Lung (tissue), 17 donors: ENCODE measurements at places on chromosomes 11 and 22.

GRCh38 chr11:6565325-6565724 lies 38.1 kb downstream of the RRP8 start:
- no peak for DNase-seq

- no peak for DNase-seq
These were observed 1.3 kb upstream of the DKK3 start for GRCh38 chr11:12009617-12010321.

DNA sequence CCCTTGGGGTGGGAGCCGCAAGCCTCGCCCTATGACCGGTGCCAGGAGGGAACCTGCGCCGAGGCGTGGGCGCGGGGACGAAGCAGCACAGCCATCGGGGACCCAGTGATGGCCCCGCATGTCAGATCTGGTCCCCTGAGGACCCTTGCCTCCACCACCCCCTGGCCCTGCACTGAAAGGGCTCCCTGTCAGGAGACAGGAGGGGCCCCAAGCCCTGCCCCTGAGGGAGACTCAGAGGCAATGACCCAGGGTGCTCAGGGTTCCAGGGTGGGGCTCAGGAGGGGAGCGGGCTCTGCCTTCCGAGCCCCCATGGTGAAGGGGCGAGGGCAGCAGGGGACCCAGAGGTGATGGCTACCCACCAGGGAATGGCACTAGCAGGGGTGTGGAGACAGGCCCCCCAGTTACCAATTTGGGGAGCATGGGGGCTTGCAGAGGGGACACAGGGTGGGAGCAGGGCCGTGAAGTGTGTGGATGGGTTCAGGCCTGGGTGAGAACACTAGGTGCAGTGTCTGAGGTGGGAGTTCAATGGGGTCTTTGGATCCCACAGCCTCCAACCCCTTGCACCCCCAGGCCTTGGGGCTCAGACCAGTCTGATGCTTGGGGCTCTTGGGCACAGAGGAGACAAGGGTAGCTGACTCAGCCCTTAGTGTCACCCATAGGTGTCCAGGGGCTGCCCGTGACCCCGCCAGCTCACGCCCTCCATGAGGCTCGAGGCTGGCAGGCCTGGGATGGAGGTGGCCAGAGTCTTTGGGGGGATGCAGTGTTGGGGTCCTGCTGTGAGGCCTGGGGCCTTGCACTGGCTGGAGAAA lies 499 bp downstream of the LRRC56 start:
- DNase-seq, result no peak

- no peak for DNase-seq
These were observed 6.4 kb downstream of the MUC5AC start for GRCh38 chr11:1163911-1164735.

DNA sequence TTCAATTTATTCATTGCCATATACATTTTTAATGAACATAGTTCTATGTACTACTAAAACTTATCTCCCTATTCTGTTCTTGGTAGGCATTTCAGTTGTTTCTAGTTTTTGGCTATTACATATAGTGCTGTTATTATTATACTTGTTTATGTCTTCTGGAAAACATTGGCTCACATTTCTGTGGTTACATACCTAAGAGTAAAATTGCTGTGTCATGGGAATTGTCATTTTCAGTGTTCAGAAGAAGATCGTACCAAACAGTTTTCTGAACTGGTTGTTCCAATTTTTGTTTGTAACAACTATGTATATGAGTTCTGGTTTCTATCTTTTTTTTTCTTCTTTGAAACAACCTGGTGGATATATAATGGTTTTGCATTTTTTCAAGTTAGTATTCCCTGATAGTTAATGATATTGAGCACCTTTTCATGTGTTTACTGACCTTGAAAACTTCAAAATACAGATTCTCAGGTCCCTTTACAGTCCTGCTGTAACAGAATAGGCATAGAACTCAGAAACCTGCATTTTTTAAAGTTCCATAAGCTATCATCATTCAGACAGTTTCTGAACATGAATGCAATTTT lies 230.7 kb downstream of the JRKL start:
- no peak for DNase-seq

GRCh38 chr22:21730535-21731308 lies 4.9 kb downstream of the YPEL1 start:
- no peak for DNase-seq

DNA sequence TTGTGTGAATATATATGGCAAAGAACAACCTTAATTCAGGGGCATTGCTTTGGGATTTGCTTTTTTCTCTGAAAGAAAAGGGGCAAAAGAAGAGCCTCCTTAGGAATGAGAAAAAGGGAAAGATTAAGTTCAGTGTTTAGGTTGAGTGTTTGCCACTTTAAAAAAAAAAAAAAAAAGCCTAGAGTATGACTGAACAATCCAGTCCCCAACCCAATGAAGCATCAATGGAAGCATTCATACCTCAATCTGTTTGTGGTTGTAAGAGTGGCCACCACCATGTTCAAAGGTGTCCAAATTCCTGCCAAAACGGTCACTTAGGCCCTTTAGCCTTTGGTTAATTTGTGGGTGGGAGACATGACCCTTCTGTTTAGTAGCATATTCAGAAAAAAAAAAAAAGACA lies 260.6 kb downstream of the SOX6 start:
- no peak for DNase-seq

DNA sequence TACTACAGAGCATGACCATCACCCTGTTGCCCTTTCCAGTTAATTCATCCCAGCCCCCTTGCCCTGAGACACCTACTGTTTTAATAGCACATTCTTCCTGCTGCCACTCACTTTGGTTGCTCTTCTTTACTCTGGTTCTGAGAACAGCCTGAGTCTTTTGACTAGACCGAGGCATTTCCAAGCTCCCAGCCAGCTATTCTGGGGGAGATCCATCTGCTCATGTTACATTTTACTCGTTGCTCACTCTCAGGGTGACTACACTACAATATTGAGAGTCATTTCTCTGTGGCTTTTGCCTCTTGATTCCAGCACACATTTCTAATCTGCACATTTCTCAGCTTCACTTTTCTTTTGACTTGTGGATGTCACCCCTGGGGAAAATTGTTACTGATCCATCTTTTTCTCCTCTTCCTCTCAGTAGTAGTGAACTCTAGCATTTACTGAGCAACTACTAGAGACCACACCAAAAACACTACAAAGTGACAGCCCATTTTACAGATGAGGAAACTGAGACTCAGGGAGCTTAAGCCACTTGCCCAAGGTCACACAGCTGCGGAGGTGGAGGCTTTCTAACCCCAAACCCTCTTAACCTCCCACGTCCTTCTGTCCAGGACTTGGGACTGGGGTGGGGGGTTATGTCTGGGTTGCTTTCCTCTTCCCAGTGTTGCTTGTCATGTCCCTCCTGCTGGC lies 117.8 kb downstream of the C11orf91 start:
- DNase-seq, result no peak

GRCh38 chr11:15367695-15368094 lies 253.0 kb downstream of the INSC start:
- no peak for DNase-seq

DNA sequence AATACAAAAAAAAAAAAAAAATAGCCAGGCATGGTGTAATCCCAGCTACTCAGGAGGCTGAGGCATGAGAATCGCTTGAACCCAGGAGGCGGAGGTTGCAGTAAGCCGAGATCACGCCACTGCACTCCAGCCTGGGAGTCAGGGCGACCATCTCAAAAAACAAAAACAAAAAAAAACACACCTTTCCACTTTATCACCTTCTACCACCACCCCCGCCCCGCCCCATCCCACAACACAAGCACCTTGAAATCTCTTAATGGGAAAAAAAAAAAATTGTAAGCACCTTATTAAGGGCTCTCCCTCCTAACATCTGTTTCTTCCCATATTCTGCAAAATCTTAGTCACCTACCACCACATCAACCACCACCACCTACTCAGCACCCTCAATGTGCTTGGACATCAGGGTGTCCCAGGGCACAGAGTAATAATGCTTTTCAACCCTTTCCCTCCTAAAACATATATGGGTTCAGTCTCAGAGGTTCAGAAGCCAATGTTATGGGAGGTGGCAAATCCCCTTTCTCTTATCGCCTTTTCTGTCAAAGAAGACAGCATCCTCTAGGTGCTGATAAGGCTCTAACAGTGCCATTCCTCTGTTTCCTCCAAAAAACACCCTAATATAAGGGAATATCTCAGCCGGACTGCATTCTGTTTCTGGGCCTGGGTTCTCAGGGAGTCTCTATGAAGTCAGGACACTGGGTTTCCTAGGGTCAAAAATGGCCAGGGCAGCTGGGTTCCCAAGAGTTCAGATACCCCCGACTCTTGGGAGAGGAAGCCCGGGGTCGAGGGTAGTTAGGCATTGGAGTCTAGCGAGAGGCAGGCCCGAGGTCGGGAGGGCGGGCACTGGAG lies 718 bp downstream of the INTS5 start:
- DNase-seq, result no peak

DNA sequence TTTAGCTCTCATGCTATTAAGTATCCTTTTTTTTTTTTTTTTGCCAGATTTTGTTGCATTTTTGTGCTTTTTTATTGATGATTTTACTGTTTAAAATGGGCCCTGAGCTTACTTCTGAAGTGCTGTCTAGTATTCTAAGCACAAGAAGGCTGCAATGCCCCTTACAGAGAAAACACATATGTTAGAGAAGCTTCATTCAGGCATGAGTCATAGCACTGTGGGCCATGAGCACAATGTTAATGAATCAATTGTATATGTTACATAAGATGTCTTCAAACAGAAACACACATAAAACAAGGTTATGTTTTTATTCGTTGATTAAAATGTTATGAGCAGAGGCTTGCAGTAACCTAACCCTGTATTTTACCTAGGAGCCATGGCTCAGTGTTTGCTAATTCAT lies 117.8 kb upstream of the C11orf87 start:
- DNase-seq, result no peak

- no peak for DNase-seq
These were observed 104.8 kb downstream of the MPPED2 start for GRCh38 chr11:30481330-30481729.

GRCh38 chr11:102138670-102139069 lies 28.4 kb downstream of the YAP1 start:
- no peak for DNase-seq

DNA sequence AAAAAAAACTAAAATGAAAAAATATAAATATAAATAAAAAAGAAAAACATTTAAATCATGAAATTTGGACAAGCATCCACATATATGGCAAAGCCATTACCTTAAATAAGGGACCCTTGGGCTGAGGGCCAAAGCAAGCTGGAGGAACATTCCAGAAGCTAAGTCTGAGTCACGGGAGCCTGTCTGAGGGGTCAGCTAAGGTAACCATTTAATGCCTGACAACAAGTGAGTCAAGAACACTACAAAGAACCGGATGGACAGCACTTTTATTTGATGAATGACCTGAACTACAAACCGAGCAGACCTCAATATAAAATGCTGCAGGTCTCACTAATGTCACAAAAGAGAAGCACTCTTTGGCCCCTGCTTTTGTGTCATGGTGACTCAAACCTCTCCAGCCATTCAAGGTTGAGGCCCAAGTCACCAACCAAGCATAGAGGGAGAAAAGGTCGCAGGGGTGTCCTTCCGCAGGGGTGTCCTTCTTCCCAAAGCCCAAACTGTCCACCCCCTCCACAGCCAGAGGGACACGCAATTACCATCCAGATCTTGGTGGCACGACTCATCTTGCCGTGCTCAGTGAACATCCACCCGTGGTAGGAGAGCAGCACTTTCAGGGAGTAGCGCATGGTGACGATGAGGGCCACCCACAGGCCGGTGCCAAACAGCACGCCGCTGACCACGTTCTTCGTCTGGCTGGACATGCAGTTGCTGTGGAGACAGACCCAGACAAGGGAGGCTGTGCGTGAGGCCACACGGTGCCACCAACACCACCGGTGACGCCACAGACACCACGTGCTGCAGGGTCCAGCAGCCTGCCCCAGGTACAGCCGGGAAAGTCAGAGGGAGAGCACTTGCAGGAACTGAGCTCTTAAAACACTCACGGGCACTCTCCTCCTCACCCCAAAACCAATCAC lies 34.5 kb downstream of the CPT1A start:
- no peak for DNase-seq

DNA sequence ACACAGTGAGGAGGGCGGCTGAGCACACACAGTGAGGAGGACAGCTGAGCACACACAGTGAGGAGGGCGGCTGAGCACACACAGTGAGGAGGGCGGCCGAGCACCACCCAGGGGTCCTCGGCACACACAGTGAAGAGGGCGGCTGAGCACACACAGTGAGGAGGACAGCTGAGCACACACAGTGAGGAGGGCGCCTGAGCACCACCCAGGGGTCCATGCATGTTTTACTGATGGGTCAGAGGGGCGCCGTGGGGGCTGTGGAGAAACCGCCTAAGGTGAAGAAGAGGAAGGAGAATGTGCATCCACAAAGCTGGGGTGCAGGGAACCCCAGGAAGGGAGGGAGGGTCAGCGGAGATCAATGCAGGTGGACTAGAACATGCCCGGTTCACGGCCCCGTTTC lies 461.8 kb downstream of the BRD1 start:
- DNase-seq, result no peak

DNA sequence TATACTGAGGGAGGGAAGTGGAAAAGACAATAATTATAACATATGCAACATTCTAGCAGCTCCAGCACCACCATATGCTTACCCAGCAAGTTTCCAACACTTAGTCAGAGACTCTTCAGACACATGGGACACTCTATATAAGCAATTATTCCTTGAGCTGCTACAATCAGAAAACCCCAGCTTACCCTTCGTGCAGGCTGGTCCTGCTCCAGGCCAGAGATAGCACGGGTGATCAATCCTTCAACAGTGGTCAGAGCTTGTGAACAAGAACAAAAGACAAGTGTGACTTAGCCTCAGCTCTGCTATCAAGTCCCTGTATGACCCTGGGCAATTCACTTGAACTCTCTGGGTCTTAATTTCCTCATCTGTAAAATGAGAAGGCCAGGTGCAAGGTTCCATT lies 1.5 kb downstream of the ZPR1 start:
- DNase-seq, result no peak

DNA sequence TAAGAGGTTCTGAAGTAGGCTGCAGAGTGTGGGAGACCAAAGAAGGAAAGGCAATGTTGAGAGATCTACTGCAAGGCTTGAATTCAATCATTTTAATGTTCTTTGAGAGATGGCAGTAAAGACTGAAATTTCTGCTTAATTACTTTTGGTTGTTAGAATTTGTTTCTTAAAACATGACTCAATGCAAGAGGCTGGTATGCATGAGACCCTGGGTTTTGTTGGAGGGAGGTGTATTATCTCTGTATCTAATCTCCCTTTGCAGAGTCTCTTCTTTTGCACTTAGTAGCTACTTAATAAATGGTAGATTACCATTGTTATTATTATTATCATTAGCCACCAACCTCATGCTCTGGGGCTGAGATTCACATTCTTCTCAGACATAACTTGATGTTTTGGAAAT lies 87.4 kb upstream of the DRD2 start:
- DNase-seq, result no peak
